ENCODE measurements at places on chromosomes 5 and 9.

DNA sequence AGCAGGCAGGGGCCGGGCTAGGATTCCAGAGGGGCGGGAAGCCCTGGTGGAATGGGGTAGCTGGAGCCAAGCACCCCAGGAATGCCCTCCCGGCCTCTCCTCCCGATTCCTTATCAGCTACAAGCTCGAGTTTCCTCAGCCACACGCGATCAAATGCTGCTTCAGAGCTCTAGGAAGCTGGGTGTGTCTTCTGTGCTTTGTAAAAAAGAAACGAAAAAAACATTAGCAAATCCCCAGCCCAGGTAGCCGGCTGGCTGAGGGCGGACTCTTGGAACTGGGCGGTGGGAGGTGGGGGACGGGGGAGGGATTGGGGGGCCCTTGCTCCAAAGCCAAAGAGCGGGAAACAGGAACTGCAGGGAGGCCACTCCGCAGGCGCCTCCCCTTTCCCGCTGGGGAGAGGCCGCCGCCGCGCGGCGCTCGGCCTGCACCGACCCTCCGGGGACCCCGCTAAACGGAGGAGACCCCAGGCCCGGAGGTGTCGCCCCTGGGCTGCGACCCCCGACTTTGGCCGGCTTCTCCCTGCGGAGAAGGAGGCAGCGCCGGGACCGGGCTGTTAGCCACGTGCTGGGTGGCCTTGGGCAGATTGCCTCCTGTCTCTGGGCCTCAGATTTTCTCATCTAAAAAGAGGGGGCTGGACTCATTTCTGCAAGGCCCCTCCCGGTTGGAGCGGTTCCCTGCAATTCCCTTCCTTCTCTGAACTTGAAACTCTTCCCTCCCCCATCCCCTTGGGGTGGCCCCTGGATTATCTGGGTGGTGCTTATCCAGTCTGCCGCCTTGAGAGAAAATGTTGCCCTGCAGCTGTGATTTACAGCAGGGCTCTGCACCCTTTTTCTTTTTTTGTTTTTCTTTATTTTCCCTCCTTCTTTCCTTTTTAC lies 40.9 kb upstream of the FABP6 start:
- no peak for DNase-seq

DNA sequence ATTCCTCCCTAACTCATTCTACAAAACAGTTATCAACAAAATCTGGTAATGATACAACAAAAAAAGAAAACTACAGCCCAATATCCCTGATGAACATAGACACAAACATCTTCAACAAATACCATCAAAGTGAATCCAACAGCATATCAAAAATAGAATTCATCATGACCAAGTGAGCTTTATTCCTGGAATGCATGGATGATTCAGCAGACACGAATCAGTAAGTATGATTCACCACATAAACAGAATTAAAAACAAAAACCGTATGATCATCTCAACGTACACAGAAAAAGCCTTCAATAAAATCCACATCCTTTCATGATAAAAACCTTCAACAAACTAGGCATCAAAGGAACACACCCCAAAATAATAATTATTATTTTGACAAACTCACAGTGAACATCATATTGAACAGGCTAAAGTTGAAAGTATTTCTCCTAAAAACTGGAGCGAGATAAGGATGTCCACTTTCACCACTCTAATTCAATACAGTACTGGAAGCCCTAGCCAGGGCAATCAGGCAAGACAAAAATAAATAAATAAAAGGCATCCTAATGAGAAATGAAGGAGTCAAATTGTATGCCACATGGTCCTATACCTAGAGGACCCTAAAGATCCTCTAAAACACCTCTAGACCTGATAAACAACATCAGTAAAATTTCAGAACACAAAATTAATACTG lies 305.1 kb upstream of the RGMB start:
- DNase-seq, result no peak

DNA sequence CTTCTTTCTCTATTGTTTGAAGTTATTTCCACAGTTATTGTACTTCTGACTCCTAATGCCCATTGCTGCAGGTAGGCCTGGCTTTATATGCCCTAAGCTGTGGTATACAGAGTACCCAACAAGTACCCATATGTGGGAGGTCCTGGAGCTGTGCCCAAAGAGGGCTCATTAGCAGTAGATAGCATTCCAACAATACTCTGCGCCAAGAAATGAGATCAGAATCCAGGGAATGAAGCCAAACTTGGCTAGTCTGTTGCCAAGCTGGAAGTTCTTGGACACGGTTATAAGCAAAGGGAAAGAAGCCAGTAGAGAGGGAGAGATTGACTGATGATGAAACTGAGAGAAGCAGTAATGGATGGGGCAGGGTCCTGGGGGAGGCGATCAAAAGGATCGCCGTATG lies 29.7 kb upstream of the FAM169A start:
- DNase-seq, result no peak

GRCh38 chr5:26893078-26893477 lies 145.3 kb downstream of the CDH9 start:
- DNase-seq, result no peak

GRCh38 chr9:5643005-5643624 lies 14.2 kb downstream of the RIC1 start:
- no peak for DNase-seq

DNA sequence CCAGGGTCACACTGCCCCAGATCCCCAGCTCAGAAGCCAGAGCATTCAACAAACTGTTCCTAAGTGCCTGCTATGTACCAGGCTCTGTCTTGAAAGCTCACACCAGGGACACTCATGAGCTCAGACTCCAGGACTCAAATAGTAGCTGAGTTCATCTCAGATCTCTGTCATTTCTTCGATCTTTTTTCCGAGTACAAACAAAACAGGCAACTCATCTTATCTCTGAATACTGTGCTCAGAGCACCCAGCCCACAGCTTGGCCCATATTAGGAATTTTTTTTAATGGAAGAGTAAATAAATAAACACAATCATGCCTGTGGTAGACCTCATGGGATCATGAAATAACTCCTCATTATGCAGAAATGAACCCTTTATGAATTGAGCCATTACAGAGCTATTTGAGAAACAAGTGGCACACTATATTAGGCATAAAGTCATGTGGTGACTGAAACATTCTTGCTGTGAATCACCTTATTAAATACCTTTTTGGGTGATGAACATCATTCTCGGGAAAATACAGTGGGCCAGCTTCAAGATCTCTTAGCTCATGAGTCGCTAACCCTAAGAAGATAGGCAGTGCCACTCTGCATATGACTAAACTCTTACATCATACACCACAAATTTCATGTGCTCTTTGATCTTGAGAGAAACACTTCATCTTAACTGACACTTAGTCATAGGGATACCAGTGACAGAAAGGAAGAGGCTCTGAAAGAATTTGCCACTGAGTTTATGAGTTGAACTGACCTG lies 9.9 kb downstream of the SH3RF2 start:
- no peak for DNase-seq

DNA sequence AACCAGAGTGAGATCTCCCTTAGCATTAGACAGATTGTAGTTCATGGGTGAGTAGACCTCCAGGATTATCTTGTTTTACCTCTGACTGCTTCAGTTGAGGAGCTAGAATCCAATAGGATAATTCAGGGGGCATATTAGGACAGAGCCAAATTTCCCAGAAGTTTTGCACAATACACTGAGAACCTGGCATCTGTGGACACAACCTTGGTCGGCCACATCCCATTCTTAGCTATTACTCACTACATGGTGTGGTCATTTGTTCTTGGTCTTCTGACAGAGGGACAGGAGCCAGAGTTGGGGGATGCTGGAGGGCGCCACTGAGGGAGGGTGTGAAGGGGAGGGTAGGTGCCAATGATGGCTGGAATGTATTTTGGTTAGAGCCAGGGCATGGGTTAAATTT lies 66.6 kb downstream of the NPR3 start:
- no peak for DNase-seq

DNA sequence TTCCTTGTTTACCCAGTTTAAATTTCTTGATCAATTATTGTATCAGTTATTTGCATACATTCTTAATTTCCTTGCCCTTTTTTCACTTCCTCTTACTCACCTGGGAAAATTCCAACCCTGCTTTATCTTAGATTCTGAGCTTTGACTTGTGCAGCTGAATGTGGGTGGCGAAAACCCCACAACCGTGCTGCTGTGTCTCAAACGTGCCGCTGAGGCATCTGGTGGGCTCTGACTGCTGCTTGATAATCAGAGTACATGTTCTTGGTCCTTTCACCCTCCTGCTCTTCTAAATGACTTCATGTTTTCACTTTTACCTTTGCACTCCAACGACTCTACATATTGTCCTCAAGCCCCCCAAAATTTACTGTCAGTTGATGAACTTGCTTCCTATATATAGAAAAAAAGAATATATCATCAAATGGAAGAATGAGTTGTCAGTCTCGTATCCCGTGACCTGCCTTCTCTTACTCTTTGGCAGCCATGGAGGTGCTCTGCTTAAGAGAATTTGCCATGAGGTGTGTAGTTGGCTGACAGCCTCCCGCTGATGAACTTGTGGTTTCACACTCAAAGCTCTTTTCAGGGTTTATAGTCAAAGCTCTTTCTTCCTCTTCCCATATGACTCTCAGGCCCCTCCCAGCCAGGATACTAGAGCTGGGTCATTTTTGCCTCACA lies 14.0 kb upstream of the JAK2 start:
- DNase-seq, result no peak

DNA sequence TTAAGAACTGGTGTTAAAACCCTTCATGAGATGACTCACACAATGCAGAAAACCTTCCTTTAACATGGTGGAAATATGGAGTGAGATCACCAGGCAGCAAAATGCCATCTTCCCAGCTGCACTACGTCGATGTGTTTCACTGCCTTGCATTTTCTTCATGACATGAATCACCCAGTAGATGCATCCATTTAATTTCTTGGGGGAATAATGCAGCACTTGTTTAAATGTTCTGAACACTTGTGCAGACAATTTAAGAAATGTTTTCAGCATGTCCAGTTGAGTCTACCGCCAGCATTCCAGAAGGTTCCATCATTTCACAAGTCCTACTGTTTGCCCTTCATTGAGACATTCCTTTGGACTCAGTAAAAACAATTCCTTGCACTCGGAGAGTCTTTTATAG lies 81.6 kb downstream of the ADAMTS16 start:
- DNase-seq, result no peak

- no peak for DNase-seq
These were observed 31.8 kb downstream of the MAP1B start for GRCh38 chr5:72138943-72139521.

DNA sequence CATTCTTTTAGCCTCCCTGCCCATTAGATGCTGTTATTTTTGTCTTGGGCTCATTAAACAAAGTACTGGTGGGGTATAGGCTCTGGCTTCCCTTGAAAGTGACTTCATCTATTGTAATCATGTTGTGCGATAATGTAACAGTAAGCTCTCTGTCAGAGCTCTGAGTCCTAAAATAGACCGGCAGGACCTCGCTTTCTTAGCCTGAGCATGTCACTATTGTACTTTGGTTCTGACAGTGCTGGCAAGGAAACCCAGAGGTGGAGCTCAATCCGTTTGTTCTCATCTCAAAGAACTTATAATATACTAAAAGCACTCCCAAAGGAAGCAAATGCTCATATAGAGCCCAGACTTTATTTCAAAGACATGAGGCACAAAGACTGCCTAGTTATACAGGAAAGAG lies 339.1 kb upstream of the CCNH start:
- DNase-seq, result no peak

- no peak for DNase-seq
These were observed 521.7 kb downstream of the HINT1 start for GRCh38 chr5:130643321-130643720.

GRCh38 chr9:98211260-98211659 lies 18.8 kb upstream of the CORO2A start:
- no peak for DNase-seq

DNA sequence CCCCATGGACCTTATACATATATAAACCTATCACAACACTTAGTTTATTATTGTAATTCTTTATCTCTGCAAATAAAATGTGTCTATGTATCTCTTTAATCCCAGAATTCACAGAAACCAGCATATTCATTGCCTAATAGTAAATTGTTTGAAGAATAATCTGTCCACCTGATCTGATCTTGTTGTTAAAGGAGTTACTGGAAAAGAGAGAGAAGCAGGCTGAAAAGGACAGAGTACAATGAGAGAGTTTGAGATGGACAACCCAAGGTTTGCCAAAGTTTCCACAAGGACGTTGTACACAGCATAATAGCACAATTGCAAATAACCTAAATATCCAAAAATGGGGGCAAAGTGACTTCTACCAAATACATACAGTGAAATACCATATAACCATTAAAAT lies 23.8 kb downstream of the PLPP1 start:
- DNase-seq, result no peak

GRCh38 chr9:131587331-131587730 lies 42.0 kb downstream of the PRRT1B start:
- DNase-seq, result no peak

- no peak for DNase-seq
These were observed 33.3 kb upstream of the RORB start for GRCh38 chr9:74463825-74464224.

DNA sequence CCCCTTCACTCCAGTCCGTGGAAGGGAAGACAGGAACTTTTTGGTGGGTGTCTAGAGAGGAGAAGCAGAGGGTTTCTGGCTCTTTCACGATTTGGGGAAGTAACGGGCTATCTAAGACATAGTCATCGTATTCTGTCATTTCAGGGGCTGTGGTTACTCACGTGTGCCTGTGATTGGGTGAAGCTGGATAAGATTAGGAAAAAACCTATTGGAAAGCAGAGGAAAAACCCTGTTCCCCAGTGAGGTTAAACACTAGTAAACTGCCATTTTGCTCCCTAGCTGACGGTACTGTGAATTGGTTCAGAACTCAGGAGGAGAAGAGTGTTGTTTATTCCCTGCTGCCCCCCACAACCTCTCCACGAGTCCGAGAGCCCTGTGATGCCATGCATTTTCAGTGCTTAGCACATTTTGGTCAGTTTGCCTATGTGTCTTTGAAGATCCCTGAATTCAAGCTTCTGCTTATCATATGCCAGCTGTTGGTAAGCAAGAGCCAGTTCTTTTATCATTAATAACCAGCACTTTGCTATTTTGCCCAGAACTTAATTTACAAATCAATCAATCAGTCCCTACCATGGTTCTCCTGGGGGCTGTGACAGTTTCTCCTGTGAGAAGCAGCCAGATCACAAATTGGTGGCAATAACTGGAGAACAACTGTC lies 45.1 kb upstream of the ROR2 start:
- no peak for DNase-seq

DNA sequence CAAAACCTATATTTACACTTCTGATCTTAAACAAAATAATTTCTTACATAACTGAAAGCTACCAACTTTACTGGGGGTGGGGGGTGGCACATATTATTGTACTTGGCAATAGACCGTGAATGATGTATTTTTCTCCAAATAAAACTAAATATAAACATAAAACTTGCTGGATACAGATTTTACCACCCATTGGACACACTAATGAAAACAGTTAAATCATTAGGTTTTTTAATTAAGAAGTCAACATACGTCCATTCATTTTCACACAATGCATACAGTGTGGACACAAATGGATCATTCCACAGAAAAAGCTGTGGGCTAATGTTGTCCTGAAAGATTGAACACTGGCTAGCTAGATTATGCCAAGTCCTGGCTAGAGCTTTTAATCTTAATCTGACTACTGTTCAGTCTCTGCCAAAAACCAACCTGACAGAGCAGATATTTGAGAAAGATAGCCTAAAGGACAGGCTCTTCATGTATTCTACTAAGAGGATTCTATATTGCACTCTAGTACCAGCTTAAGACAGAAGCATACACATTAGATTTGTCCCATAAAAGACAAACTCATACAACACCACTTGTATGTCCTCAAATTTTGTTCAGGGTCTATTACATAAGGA lies 118.1 kb downstream of the SIL1 start:
- DNase-seq, result no peak

- no peak for DNase-seq
These were observed 134.6 kb downstream of the TTLL11 start for GRCh38 chr9:121958530-121958929.
